ENCODE measurements at places on chromosomes 1 and 21. TPM values are rescaled to one million over a fixed set of nuclear protein-coding genes. Genes with fewer than 3 reads are reported as not detected.
A peak's percentile ranks its signal among the peaks of the same experiment; 100 is the strongest.

- H3K4me1 ChIP-seq = no peaks in the 10 kb centered on the region
- H3K27me3 ChIP-seq = no peaks in the 10 kb centered on the region
- no peak for DNase-seq
- H3K36me3 ChIP-seq = no peaks in the 10 kb centered on the region
Observed at GRCh38 chr21:15093216-15093615, 28.4 kb upstream of the NRIP1 start.

Gene BSND
- total RNA-seq = not detected

GRCh38 chr1:62964141-62964540 is 180.2 kb downstream of the ATG4C start:
- no peak overlapping the region for H3K4me3 ChIP-seq
- no peaks in the 10 kb centered on the region for H3K4me1 ChIP-seq
- DNase-seq = no peak
- no peaks in the 10 kb centered on the region for H3K36me3 ChIP-seq
- H3K27me3 ChIP-seq = no peaks in the 10 kb centered on the region

DNA sequence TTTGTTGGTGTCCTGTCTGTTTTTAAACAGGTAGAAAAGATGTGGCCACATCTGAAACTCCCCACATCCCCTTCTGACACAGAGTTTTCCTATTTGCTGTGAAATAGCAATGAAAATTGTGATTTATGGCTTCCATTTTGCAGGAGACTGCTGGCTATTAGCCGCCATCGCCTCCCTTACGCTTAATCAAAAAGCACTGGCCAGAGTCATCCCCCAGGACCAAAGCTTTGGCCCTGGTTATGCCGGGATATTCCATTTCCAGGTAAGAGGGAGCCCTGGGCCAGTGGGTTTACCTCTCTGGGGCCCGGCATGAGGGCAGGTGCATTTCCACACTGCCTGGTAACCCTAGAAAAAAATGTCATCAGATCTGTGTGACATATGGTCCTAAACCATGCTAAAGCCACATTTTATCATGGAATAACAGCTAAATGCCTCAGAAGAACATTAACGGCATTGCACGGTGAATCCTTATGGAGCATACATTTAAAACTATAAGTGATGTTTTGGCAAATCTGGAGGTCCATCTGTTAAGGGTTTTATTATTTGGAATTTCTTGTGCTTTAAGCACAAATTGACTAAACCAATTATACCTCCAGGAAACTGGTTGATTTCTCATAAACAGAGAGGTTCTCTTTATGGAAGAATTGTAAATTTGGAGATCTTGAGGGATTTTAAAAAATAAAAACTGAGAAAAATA is 12.3 kb downstream of the CAPN9 start:
- DNase-seq = no peak
- no peaks in the 10 kb centered on the region for H3K36me3 ChIP-seq
- H3K27ac ChIP-seq = no peak overlapping the region
- H3K4me3 ChIP-seq = no peak overlapping the region

Gene SHISA4
- total RNA-seq = 16.8 TPM

DNA sequence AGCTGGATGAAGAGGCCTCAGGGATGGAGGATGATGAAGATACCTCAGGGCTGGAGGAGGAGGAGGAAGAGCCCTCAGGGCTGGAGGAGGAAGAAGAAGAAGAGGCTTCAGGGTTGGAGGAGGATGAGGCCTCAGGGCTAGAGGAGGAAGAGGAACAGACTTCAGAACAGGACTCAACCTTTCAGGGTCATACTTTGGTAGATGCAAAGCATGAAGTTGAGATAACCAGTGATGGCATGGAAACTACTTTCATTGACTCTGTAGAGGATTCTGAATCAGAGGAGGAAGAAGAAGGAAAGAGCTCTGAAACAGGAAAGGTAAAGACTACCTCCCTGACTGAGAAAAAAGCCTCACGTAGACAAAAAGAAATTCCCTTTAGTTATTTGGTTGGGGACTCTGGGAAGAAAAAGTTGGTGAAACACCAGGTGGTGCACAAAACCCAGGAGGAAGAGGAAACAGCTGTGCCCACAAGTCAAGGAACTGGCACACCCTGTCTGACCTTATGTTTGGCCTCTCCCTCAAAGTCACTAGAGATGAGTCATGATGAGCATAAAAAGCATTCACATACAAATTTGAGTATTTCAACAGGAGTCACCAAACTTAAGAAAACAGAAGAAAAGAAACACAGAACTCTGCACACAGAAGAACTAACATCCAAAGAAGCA is 15.4 kb downstream of the L1TD1 start:
- H3K27me3 ChIP-seq = no peaks in the 10 kb centered on the region
- no peak overlapping the region for H3K27ac ChIP-seq
- no peaks in the 10 kb centered on the region for H3K4me1 ChIP-seq

DNA sequence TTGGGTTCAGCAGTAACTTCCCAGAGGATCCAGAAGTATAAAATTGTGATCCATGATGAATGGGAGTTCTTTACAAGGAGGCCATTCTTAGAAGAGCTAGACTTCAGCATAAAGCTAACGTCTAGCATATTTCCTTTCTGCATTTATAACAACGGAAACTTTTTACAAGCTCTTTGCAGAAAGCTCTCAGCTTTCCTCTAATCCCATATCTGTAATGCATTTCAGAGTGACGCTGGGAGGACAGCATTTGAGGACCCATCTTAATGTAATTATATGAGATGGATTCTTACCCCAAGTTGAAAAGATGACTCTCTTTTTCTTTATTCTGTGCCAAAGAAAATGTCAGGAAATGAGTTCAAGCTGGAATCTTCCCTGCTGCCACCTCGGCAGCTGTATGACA is 132.0 kb upstream of the CACHD1 start:
- no peak overlapping the region for H3K4me3 ChIP-seq
- no peaks in the 10 kb centered on the region for H3K27me3 ChIP-seq
- H3K36me3 ChIP-seq = no peaks in the 10 kb centered on the region
- DNase-seq = no peak
- no peak overlapping the region for H3K27ac ChIP-seq

DNA sequence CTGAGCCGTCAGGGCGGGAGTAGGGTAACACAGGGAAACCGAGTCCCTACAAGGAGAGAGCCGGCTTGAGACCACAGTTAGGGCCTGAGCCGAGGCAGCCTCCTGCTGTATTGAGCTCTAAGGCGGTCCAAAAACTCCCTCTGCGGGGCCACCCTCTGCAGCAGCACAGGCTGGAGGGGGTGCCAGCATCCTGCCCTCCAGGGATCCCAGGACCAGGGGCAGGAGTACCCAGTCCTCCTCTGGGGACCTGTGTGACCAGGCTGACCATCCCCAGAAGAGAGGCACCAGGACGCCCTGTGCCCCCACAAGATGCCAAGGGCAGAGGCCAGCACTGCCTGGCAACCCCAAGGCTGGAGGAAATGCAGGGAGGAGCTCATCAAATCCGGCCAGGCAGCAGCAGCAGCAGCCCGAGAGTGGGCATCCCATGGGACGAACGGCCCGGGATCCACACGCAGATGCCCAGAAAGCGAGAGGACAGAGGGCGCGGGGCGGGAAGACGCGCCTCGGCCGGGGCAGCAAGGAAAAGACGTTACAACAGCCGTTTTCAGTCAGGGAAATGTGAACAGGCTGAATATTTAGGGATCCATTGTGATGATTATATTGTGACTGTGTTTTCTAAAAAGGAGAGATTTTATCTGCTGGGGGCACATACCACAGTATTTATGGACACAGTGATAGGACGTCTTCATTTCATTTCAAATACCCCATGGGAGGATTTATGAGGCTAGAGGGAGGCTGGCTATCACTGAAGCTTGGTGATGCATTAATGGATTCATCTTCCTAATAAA is 57.1 kb upstream of the COL18A1 start:
- no peak overlapping the region for H3K4me3 ChIP-seq
- H3K27ac ChIP-seq = peak overlapping the region; percentile 76
- no peaks in the 10 kb centered on the region for H3K36me3 ChIP-seq
- DNase-seq = no peak
- no peaks in the 10 kb centered on the region for H3K27me3 ChIP-seq
- peaks cover 24% of the 10 kb centered on the region for H3K4me1 ChIP-seq

DNA sequence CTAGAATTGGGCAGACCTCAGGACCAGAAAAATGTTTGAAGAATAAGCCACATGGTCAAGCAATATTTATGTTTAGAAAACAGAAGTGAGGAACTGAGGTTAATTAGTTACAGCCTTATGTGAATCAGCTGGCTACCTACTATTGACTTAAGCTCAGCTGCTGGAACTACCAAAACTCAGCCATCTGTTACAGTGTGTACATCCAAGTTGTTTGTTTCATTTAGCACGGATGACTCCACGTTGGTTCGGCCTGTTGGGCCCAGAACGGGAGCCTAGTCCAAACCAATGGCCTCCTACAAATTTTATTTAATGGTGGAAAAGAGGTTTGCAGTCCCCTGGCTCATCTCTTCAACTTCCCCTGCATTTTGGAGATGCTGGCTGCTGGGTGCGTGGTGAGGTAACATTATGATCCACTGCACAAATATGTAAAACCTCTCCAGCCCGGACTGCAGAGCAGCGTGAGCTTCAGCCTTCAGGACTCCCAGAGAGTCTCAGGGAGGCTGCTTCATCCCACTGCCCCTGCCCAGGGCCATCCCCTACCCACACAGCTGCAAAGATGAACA is 143.4 kb downstream of the ZZZ3 start:
- no peak overlapping the region for H3K27ac ChIP-seq
- H3K36me3 ChIP-seq = no peaks in the 10 kb centered on the region
- H3K4me1 ChIP-seq = no peaks in the 10 kb centered on the region
- no peak overlapping the region for H3K4me3 ChIP-seq

Gene KRTAP12-2
- total RNA-seq = not detected

Gene OR2T34
- total RNA-seq = not detected

DNA sequence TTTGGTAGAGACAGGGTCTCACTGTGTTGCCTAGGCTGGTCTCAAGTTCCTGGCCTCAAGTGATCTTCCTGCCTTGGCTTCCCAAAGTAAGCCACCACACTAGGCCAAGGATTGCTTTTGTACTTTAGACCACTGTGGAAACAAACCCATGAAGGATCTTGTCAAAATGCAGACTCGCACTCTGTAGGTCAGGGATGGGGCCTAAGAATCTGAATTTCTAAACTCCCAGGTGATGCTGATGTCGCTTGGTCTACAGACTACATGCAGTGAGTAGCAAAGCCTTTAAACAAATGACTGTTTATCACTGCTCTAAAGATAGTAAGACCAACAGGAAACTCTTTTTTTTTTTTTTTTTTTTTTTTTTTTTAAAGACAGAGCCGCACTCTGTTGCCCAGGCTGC is 54.1 kb upstream of the MUTYH start:
- no peak for DNase-seq
- H3K36me3 ChIP-seq = no peaks in the 10 kb centered on the region
- H3K4me3 ChIP-seq = no peak overlapping the region
- no peak overlapping the region for H3K27ac ChIP-seq
- no peaks in the 10 kb centered on the region for H3K4me1 ChIP-seq
- no peaks in the 10 kb centered on the region for H3K27me3 ChIP-seq

DNA sequence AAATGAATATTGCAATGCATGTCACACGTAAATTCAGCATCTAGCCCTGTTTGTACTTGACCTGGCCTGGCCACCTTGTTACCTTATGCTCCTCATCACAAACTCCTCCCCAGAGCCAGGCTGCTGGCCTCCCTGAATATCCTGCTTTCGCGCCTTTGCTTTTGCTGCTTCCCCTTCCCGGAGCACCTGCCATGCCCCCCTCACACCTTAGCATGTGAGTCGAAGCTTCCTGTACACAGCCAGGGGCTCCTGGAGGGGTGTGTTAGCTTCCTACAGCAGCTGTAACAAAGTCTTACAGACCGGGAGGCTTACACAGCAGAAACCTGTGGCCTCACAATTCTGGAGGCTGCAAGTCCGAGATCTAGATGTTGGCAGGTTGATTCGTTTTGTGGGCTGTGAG is 60.1 kb downstream of the TLR5 start:
- H3K4me1 ChIP-seq = peaks cover 2% of the 10 kb centered on the region
- H3K4me3 ChIP-seq = no peak overlapping the region
- no peak overlapping the region for H3K27ac ChIP-seq
- H3K27me3 ChIP-seq = no peaks in the 10 kb centered on the region
- DNase-seq = no peak

Gene DFFA
- total RNA-seq = 37.4 TPM
